ENCODE measurements at places on chromosomes 6 and 20.
A peak's percentile ranks its signal among the peaks of the same experiment; 100 is the strongest.

GRCh38 chr6:32114796-32115195 lies 5.7 kb upstream of the TNXB start:
- DNase-seq: no peak

GRCh38 chr20:19231359-19232035 lies 19.1 kb downstream of the SLC24A3 start:
- DNase-seq: no peak

DNA sequence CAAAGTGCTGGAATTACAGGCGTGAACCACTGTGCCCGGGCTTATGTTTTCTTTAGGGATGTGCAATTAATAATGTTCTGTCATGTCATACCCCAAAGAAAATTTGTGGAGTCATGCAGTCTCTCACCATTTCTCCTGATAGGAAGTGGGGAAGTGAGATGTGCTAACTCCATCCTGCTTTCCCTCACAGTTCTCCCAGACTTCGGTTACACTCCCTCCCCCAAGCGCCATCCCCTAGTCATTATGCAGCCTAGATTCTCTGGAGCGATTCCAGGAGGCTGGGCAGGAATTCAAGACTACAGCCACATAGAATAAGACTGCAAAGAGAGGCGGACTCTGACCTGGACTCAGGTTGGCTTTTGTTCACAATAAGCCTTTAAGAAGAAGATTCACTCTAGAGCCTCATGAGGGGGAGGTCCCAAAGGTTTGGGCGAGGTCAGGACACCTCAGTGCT lies 271.4 kb downstream of the ALDH8A1 start:
- no peak for DNase-seq

- peak; percentile 17 for DNase-seq
These were observed 54.8 kb upstream of the SCGN start for GRCh38 chr6:25596928-25597818.

GRCh38 chr20:46150943-46151342 lies 32.8 kb downstream of the CD40 start:
- DNase-seq: no peak

- DNase-seq: peak; percentile 70
These were observed 52.7 kb downstream of the CDH22 start for GRCh38 chr20:46255440-46256104.

DNA sequence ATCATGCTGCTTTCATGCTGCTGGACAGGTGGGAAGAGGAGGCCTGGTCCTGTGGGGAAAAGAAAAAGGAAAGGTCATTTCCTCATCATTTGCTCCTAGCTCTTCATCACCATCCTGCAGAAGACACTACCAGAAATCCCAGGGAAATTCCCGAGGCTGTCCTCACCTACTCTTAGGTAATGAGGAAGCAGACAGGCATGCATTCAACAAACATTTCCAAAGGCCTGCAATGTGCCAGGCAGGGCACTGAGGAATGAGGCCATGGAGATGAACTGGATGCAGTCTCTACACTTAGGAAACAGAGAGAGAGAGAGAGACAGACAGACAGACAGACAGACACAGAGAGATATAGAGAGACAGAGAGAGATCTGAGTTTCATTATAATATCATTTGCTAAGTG lies 83.0 kb upstream of the MRPS10 start:
- DNase-seq: no peak

GRCh38 chr6:138258991-138259390 lies 40.7 kb upstream of the PBOV1 start:
- DNase-seq: no peak

GRCh38 chr20:51159303-51159702 lies 136.4 kb upstream of the KCNG1 start:
- DNase-seq: no peak

Measured in HuH-7.5 (cell line).